Common myeloid progenitor, CD34-positive (primary cell): ENCODE measurements at places on chromosomes 6 and 20.

- DNase-seq: peak; percentile 54
Observed at GRCh38 chr6:20811109-20811761, 277.0 kb downstream of the CDKAL1 start.

DNA sequence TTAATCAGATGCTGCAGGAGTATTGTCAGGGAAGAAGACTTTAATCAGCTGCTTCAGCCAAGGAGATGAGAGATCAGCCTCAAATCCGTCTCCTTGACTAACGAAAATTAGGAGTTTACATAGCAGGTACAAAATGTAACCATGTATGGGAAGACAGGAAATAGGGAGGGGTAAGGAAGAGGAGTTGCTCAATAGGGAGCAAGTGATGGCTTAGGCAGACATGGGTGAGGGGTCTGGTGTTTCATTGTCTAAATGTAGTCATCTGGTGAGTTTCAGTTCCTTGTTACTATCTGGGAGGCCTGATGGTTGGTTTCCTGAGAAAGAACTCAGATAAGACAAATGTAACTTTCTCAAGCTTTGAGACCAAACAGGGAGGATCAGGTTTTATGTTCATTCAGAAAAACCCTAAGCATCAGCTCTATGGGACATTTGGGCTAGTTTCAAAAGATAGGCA is 217.3 kb upstream of the SULF2 start:
- DNase-seq: peak; percentile 31

GRCh38 chr20:51060301-51060700 is 37.4 kb upstream of the KCNG1 start:
- no peak for DNase-seq

GRCh38 chr20:62651285-62652021 is 9.2 kb downstream of the SLCO4A1 start:
- peak; percentile 97 for DNase-seq

DNA sequence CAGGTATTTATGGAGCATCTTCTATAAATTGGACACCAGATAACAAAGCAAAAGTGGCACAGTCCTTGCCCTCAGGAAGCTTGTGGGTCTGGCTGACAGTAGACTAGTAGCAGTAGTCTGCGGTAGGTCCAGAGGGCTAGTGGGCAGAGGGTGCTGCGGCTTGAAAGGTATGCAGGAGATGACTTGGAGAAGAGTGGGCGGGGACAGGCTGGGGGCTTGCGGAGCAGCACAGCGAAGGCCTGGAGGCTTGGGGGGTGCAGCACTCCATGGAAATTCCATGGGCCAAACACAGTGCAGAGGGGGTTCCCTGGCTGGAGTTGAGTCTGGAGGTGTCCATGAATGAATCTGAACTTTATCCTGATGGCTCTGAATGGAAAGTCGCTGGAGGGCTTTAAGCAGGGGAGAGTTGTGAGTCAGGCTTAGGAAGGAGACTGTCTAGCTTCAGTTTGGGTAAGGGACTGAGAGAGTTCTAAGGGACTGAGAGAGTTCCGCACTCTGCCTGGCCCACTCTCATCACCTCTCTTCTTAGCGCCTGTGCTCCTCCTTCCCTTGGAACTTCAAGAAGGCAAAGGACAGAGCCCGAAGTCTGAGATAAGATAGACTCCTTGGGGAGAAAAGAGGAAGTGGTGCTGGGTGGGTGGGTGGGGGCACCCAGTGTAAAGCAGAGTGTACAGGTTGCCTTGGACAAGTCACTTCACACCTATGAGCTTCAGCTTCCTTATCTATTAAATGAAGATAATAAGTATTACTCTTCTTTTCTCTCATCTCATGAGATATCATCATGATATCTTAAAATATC is 8.8 kb downstream of the PKIG start:
- no peak for DNase-seq

DNA sequence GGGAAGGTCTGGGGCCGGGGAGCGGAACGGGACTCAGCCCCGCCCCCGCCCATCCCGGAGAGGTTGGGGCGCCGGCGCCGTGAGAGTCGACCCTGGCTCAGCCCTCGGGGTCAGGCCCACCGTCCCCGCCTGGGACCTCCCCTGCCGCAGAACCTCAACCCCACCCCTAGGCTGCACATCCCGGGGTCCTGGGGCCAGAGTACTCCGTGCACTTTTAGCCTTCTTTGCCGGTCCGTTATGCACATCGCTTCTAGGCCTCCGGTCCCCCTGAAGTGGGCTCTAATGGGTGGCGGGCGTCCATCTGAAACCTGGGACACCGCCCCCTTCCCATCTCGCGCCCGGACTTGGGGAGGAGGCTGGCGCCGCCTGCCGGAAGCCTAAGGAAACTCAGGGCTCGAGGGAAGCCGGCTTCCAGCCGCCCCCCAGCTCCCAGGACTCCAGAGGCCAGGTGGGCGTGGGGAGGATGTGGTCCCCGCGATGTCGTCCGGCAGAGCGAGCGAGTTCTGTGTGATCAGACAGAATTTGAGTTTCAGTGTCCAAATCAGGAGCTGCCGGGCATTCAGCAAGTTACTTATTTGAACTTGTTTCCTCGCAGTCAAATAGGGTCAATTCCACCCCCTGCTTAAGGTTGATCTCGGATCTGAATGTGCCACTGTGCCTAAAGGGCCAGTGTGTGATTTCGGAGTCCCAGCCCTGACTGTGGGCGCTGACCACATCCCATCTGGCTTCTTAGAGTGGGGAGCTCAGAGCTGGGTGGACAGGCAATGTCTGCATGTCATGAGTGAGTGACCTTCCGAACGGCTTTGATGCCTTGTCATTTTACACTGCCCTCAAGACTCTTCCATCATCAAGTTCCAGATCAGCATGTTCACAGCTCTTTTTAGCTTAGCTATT is 47.6 kb downstream of the CPXM1 start:
- DNase-seq: peak; percentile 59

DNA sequence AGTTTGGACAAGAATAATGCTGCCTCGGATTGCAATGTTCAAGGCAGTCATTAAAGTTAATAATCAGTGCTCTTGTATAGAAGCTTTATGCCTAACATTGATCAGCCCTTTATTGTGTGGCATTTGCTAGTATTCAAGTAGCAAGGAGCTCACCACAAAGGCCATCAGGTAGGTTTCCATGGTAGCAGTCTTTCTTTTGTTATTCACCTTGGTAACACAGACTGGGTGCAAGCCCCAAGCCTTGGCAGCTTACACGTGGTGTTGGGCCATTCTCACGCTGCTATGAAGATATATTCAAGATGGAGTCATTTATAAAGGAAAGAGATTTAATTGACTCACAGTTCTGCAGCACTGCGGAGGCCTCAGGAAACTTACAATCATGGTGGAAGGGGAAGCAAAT is 149.3 kb downstream of the ADAT2 start:
- DNase-seq: no peak

DNA sequence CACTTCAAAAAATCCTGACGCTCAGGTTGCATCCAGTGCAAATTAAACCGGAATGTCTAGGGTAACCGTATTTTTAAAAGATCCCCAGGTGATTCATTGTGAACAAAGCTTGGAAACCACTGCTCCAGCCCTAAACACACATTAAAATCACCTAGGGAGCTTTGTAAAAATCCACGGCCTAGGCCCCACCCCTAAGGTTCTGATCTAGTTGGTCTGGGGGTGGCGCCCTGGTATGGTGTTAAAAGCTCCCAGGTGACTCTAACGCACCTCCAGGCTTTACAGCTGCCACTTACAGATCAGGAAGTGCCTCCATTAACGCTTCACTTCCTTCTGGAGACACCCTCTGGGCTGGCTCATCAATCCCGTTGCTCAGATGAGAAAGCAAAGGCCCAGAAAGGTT is 92.2 kb downstream of the GRM4 start:
- no peak for DNase-seq

DNA sequence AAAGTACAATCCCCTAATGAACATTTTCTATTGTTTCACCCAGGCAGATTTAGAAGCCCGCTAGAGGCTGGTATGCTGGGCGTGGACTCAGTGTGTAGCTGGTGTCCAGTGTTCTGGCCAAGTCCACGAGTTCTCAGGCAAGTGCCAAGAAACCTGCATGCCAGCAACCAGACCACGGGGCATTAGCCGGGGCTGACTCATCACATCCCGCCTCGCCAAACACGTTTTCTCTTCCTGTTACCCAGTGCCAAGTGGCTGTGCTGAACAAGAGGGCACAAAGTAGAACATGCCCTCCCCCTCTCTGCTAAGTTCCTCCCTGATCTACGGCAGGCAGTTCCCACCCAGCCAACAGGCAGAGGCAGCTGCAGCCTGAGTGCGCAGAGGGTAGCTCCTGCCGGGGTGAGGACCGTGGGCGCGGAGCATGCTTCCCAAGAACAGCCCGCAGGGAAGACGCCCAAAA is 29.6 kb downstream of the RAMACL start:
- DNase-seq: peak; percentile 95

DNA sequence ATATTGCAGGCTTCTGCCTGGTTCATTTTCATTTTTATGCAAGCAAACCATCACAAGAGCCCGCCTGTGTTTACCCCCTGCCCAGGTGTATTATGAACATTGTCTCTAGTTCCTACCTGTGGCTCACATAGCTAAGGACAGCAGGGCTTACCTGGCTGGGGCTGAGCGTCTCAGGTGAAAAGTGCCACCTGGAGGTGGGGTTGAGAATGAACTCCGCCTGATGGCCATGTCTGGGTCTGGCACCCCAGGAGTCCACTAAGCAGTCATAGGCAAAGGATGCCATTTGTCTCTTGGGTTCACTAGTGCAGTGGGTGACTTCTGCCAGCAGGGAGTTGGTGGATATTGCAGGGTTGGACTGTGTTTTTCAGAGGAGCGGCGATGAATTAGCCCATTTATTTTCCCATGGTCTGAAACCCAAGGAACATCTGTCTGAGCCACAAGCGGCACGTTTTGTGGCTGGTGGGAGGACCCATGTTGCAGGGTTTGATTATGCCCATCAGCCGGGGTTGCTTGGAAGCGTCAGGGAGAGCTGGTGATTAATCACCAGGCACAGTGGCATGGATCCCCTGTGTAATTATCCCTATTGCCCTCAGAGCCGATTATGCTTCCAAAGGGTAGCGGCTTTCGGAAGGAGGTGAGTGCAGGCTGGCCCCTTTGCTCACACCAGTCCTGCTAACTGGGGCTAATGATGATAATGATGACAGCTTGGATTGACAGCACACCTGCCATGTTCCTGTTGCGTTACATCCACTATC is 92.1 kb downstream of the CDH26 start:
- no peak for DNase-seq

DNA sequence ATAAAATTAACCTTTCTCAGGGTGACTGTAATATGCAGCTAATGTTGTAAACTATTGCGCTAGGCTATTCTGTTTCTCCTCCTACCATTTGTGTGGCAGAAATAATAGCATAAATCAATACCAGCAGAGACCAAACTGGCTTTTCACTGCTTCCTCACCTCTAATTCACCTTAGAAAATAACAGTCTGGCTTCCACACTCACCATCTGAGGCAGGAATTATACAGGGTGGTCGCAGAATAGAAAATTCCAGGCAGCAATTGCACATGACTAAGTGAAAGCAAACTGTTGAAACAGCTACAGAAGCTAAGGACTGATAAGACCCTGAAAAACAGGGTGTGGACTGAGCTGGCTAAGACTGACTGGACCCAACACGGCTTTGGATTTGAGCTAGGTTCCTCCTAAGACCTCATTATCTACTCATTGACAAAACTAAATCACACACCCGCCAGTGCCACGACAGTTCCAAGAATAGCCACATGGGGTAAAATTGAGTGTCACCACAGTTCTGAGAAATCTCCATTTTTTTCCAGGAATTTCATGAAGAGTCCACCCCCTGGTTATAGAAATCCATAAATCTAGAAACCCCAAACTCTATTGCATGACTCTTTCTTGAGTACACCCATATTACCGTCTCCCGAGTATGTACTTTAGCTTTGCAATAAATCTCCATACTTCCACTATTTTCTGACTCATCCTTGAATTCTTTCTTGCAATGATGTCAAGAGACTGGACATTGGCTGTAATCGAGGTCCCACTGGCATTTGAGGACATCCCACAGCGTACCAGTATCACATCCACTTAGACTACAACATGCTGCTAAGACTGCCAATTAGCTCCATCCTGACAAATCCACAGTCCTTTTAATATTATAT is 60.9 kb upstream of the KCNQ5 start:
- peak; percentile 20 for DNase-seq

DNA sequence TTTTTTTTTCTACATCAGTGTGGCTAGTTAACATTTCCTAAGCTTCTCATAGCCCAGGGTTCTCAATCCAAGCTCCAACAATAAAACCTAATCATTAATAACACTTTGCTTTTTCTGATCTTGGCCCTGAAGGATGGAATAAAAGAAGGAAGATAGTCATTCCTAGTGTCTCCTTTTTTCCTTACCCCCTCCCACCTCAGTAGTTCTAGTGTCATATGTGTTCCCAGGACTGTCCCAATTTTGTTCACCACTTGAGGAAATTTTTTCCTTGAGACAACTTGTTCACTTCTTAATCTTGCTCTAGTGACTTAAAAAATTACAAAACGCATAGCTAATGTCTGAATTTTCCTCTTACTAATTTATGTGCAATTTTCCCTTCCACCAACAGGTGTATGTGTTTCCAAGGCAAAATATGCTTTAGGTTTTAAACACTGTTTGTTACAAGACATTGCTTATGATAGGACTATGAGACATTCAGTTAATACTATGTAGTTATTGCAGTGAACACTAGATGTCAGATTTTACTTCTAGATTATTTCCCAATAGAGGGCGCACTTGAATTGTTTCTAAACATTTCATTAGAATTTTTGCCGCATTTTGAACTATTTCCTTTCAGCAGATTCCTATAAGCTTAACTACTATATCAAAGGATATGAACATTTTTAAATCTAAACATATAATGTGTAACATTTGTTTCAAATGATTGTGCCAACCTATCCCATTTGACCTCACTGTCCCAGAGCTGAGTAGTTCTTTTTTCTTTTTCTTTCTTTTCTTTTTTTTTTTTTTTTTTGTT is 18.5 kb upstream of the C6orf141 start:
- DNase-seq: peak; percentile 89

GRCh38 chr6:108235127-108235526 is 25.7 kb downstream of the SNX3 start:
- DNase-seq: no peak

DNA sequence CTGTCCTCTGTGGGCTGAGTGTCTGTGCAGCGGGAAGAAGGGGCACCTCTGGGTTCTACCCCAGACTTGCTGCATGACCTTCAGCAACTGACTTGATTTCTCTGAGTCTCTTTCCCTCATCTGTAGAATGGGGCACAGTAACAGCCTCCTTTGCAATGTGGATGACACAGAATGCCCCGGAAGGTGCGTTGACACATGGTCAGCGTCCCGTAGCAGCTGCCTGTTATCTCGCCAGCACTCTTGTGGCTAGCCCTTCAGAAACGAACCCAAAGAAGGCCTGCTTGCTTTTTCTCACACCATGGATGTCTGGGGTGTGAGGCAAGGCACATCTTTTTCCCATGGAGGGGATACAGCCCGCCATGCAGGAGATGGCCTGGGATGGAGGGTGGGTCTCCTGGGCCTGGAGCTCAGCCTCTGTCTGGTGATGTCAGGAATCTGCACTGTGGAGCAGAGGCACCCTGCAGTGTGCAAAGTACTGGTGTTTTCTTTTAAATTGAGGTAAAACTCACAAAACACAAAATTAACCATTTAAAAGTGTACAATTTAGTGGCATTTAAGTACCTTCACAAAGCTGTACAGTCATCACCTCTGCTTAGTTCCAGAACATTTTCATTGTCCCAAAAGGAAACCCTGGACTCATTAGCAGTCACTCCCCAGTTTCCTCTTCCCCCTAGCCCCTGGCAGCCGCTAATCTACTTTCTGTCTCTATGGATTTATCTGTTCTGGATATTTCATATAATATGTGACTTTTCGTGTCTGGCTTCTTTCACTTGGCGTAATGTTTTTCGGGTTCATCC is 59.8 kb upstream of the FAM83D start:
- no peak for DNase-seq
